ENCODE measurements at places on chromosomes 4 and X. TPM values are rescaled to one million over a fixed set of nuclear protein-coding genes. Genes with fewer than 3 reads are reported as not detected.

RASGEF1B gene
- total RNA-seq, result 3.3 TPM

REELD1 gene
- total RNA-seq, result not detected

HSPA4L gene
- total RNA-seq, result 4.8 TPM

SLITRK4 gene
- 0.38 TPM for total RNA-seq

HSD17B13 gene
- total RNA-seq, result 0.32 TPM

GYPE gene
- 0.19 TPM for total RNA-seq

ATP6AP2 gene
- total RNA-seq, result 41.0 TPM

ODAPH gene
- not detected for total RNA-seq

FGFBP1 gene
- not detected for total RNA-seq

TRPC5OS gene
- total RNA-seq, result not detected

NMU gene
- not detected for total RNA-seq

Measured in Right ventricle myocardium superior (tissue), 1 donor.